ENCODE measurements at places on chromosomes 1 and 21. TPM values are rescaled to one million over a fixed set of nuclear protein-coding genes. Genes with fewer than 3 reads are reported as not detected.

DNA sequence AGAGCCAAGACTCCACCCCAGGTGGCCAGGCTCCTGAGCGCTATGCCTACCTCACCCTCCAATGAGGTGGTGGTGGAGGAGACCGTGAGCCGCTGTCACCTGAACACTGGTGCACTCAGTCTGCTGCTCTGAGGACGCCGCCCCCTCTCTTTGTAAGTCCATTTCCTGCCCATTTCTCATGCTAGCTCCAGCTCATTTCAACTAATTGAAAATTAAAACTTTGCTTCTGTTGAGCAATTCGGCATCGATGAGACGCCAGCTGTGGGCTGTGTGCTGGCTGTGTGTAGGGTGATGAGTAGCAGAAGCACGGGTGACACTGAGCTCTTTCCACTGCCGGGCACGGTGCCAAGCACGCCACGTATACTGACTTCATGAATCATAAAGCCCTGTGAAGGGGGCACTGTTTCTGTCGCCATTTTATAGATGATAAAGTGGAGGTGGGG lies 11.2 kb downstream of the TNFRSF1B start:
- peak; percentile 29 for DNase-seq

The PTPN22 gene
- total RNA-seq: 0.63 TPM

The OLFML3 gene
- 0.86 TPM for total RNA-seq

DNA sequence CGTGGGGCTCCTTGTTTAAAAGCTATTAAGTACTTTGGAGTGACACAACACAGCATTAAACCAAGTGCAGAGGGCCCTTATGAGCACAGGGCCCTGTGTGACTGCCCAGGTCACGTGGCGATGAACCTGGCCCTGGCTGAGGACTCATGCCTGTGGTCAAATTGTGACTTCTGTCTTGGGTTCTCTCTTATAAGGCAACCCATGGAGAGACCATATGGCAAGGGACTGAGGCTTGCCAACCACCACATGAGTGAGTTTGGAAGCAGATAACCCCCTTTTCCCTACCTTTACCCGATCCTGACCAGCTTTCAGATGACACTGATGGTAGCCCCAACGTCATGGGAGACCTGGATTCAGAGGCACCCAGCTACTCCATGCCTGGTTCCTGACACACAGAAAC lies 140.5 kb downstream of the ZBTB18 start:
- no peak for DNase-seq

GRCh38 chr1:235253219-235253962 lies 74.6 kb downstream of the ARID4B start:
- peak; percentile 33 for DNase-seq

The CCDC27 gene
- total RNA-seq: not detected

DNA sequence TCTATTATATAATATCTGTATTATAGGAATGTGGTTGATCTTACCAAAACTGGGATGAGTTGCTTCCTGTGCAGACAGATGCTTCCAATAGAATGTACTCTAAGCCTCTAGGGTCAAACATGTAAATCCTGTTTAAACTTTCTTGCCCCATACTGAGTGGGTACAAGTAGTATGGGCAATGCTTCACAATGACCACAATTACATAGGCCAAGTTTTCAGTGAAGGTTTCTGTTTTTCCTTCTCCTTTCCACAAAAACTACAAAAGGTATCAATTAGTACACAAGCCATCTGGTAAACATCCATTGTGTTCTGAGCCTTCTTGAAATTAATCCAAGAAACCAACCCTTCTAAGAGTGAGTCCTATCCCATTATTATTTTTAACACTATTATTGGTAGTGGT lies 16.8 kb downstream of the OTUD7B start:
- no peak for DNase-seq

DNA sequence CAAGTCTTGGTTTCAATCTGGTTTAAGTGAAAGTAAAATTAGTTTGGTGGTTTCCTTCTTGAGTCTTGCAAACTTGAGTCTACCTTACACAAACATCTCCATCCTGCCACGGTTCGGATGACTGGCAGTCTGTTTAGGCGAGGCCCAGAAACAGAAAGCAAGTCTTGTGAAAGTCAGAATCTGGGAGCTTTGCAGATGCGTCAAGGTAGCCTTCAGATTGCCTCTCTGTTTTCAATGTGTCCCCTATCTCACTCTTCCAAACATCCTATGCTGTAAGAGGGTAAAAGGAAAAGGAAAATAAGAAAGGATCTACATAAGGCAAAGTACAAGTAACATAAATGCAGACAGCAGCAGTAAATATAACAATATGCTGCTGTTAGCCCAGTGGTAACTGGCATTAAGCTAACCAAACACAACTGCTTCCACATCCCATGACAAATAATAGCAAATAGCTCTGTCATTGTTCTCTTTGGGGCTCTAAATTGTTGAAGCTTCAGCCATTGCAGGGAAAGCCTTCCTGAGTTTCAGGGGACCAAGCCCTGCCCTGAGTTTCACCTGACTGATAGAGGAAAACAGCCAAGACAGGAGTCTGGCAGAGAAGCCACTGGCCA lies 26.2 kb upstream of the C1orf105 start:
- DNase-seq: no peak

DNA sequence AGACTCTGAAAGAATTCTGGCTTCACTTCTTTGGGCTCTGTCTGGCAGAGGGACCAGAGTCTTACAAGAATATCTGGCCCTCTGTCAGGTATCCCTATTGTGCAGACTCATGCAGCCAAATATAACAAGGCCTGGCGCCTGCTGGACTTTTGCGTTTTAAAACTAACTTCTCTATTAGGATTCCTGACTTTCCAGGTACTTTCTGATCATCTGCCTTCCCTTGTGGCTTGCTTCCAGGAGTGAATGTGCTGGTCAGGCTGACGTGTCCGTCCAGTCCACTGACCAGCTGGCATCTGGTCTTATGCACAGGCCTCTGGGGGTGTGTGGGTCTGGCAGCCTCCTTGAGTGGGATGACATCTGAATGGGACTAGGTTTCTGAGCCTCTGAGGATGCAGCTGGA lies 8.6 kb upstream of the RAB29 start:
- no peak for DNase-seq

- no peak for DNase-seq
Observed at GRCh38 chr1:71711456-71711855, 570.9 kb downstream of the NEGR1 start.

The KCNJ6 gene
- total RNA-seq: under 0.01 TPM

DNA sequence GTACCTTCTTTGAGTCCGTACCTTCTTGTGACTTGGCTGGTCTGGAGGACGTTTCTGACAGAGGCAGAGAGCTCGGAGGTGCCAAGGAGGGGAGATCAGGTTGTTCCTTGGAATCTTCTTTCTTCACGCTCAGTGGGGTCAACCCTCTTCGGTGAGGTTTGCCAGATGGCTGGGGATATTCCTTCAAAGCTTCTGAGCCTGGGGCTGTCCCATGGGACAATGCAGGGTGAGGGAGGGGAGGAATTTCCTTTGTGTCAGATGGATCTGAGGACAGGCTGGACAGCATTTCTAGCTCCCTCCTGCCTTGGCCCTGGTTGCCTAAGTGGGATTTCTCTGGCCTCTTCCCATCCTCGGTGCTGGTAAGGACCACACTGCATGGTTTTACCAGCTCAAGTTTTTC lies 95.5 kb upstream of the EDN2 start:
- DNase-seq: no peak

The CD101 gene
- total RNA-seq: 0.11 TPM

DNA sequence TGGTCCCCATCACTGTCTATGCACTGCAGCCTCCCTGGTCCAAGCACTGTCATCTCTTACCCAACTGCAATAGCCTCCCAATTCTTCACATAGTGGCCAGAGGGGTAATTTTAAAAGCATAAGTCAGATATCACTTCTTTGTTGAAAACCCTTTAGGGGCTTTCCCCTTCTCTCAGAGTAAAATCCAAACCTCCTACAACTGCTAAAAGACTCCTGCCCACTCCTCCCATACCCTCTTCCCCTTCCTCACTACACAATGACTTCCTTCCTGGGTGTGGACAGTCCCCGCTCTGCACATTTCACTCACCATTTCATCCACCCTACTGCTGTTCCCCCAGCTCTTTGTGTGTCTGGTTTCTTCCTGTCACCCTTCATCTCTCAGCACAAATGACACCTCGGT lies 8.3 kb downstream of the MCOLN2 start:
- DNase-seq: no peak

The C1orf94 gene
- not detected for total RNA-seq

- DNase-seq: no peak
Observed at GRCh38 chr1:41764656-41765055, 154.1 kb downstream of the HIVEP3 start.

The CYP4Z1 gene
- not detected for total RNA-seq

The CDC73 gene
- total RNA-seq: 26.1 TPM

DNA sequence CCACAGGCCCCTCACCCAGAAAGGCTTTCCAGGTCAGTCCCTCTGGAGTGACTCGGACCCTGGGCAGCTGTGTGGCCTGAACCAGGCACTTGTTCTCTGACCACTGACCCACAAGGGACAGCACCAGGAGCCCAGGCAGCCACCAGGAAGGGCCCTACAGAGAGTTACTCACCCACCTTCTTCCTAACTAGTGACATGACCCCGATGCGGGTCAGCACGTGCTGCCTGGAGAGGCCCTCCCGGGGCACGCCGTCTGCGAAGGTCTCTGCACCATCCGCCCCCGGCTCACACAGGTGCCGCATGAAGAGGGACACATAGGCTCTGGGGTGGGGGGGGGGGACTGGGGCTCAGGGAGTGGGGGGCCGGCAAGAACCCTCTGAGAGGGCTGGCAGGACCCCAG lies 55.8 kb downstream of the CHD5 start:
- DNase-seq: no peak

- peak; percentile 100 for DNase-seq
Observed at GRCh38 chr1:94038511-94038910, 82.4 kb downstream of the ABCA4 start.

- DNase-seq: no peak
Observed at GRCh38 chr1:47196622-47197021, 6.8 kb upstream of the PDZK1IP1 start.

The KDM1A gene
- total RNA-seq: 151 TPM

DNA sequence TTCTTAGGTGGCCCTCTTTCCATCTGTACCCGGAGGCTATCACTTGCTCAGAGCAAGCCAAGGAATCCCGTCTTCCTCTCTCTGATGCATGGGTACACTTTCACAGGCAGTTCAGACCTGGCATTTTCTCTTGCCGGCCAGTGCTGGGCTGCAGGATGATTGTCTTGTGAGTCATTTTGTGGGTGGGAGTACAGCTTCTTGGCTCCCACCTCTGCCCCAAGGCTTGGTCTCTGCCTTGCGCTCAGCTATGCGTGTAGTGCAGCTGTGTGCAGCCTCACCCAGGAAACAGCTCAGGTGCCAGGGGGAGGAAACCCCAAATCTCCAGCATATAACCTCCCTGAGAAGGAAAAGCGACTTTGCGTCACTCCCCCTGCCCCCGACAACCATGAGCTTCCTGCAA lies 3.9 kb upstream of the AJAP1 start:
- no peak for DNase-seq

DNA sequence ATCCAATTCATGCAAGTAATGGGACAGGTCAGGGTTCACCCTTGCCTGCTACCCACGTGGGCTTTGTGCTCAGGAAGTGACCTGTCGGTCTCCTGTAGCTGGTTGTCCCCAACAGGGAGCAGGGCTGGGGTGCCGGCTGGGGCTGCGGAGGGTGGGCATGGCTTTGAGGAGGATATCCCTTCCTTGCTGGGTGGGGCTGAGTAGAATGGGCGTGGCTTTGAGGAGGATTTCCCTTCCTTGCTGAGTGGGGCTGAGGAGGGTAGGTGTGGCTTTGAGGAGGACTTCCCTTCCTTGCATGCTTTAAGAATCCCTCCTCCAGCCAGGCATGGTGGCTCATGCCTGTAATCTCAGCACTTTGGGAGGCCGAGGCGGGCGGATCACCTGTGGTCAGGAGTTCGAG lies 151.3 kb downstream of the CLIC6 start:
- DNase-seq: no peak

- no peak for DNase-seq
Observed at GRCh38 chr1:229043115-229043514, 227.8 kb upstream of the RAB4A start.

The EPHB2 gene
- 88.5 TPM for total RNA-seq

DNA sequence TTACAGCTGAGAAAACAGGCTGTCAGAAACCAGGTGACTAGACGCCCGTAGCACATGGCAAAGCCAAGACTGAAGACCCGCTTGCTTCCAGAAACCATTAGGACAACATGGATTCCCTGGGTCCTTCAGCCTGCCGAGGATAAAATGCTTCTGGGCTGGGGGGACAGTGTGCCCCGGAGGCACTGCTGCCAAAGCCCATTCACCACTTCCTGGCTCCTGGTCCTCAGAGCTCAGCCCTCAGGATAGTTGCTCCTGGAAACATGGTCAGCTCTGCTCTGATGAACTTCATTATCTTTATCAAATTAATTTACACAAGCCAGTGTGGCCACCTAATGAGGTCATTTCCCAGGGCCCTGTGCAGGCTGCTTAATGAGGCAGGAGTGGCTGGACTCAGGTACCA lies 41.1 kb upstream of the ACTL8 start:
- no peak for DNase-seq

DNA sequence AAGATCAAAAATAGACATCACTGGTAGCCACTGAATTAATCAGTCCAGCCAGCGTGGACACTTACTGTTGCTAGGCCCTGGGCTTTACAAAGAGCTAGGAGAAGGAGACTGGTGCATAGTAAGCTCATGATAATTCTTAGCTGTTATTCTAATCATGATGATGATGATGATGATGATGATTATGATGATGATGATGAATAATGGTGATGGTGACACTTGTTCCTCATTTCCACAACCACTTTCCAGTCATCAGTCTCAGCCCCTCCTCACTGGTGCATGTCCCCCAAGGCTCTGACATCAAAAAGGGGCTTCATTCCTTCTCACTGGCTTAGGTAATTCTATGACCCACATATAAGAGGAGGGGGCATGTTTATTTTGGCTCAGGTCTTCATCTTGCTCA lies 701.0 kb downstream of the PTPRU start:
- DNase-seq: no peak

- no peak for DNase-seq
Observed at GRCh38 chr1:166836733-166837132, 2.5 kb upstream of the POGK start.

The UBE4B gene
- total RNA-seq: 24.2 TPM

DNA sequence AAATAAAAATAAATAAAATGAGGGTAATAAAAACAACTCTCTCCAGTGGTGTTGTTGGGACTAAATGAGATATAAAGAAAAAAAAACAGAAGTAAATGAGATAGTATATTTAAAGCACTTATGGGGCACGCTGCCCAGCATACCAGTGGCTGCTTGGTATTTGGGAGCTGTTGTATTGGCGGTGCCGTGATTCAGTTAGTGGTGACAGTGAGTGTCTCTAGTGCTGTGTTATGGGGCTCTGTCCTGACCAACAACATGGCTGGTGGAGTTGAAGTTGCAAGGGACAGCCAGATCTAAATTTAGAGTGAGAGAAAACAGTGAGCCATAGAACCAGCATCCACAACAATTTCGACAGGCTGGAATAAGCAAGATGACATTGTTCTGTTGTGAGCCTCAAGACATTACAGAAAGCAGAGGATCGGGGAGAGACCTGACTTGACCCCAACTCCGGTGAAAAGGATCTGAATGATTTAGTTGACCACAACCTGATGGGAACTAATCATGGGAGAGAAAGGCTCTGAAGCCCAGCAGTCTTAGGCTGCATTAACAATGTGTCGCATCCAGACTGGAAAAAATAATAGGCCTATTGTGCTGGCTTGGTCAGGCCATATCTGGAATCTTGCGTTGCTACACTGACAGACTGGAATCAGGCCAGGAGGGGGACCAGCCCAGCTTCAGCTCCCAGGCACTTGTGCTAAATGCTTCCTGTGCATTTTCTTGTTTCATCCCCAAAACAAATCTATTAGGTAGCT lies 2.4 kb upstream of the MFSD2A start:
- no peak for DNase-seq

- no peak for DNase-seq
Observed at GRCh38 chr1:941588-942383, 17.3 kb downstream of the NOC2L start.

Measured in pulmonary artery endothelial cell (primary cell).